ENCODE measurements at places on chromosomes 2 and 18.

DNA sequence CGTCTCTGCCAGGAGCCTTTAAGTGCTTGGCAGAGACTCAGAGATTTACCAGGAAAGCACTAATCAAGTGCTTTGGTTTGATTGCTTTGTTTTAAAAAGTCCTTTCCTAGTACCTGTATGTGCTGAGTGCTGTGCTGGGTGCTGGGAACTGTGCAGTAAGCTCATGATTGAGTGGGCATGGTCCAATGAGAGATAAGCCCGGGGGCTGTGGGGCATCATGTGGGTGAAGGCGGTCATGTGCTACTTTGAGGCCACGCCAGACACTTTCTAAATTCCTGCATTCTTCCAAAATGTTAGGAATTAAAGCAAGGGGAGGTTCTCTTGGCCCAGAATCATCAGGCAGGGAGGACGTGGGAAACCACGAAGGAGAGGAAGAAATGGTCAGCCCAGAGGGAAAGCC lies 109.0 kb downstream of the ACAA2 start:
- DNase-seq: no peak

DNA sequence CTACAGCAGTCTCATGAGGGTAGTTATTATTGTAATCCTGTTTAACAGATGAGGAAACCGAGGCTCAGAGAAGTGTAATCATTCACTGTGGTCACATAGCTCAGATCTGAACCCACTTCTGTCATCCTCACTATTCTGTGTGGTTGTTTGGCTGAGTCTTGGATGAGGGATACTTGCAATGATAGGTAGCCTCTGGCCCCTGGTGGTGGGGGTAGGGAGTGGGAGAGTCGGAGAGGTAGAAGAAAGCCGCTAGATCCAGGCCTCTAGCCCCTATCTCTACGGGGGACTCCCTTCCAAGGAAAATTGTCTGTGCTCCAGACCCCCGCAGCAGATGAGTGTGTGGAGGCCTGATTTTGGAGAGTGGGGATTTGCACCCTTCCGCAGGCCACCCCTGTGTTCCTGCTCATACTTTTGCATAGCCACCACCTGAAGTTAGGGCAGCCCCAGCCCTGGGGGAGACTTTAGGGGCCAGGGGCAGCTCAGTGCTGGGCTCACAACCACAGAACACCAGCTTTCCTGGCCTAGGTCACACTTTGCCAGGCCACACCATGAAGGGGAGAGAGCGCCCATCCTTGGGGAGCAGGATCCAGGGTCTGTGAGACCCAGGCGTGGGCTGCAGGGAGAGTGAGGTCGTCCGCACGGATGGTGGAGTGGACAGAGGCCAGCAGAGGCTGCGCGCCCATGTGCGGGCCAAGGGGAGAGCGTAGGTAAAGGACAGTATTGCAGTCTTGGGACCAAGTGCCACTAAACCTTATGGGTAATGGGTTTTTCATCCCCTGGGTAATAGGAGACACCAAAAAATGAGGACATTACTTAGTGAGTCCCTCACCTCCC lies 148.2 kb downstream of the GLI2 start:
- DNase-seq: no peak

DNA sequence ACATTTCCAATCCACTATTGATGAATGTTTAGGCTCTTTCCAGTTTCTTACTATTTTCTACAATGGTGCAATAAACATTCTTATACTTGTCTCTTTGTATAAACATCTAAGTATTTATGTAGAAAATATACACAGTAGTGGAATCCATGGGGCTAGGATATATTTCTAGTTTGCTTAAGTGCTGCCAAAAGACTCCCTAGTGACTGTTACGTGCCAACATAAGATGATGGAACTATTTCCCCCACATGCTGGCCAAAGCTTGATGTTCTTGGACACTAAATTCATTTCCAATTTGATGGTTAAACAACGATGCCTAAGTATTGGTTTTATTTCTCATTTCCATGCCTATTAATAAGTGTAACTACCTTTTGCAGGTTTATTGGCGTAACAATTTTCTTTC lies 378.4 kb upstream of the HNRNPA3 start:
- DNase-seq: no peak

DNA sequence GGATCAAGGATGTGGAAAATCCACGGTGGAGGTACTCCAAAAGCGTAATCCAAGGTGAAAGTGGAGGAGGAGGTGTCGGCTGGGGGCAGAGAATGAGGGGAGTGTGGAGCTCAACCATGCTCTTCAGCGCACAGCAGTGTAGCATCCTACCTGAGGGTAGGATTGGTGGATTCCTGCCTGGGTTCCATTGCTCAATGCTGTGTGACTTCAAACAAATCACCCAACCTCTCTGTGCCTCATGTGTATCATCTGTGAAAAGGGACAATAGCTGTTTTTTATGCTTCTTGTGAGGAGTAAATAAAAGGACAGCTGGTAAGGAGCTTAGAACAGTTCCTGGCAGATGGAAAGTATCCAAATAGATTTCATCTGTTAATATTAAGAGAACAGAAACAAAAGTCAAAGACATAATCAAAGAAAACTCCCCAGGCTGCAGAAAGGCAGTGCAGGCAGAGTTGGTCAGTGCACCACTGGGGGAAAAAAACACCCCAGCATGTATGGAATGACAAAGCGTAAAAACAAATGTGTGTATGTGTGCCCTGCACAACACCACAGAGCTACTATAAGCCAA lies 130.0 kb upstream of the HDAC4 start:
- no peak for DNase-seq

DNA sequence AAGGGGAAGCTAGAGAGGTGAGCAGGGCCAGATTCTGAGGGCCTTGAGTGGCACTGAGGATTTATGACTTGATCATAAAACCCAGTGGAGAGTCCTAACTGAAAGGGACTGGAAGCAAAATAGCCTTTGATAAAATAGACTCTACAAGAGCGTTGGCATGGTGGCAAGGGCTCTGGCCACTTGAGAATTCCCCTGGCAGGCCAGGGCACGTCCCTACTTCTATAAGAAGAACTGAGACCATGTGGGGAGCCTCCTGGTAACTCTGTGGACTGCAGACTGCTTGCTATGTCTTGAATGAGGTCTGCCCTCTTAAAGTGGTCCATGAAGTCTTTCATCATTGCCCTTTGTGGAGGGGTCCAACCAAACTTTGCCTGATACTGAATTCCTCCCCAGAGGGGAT lies 324.8 kb downstream of the ALK start:
- DNase-seq: no peak

DNA sequence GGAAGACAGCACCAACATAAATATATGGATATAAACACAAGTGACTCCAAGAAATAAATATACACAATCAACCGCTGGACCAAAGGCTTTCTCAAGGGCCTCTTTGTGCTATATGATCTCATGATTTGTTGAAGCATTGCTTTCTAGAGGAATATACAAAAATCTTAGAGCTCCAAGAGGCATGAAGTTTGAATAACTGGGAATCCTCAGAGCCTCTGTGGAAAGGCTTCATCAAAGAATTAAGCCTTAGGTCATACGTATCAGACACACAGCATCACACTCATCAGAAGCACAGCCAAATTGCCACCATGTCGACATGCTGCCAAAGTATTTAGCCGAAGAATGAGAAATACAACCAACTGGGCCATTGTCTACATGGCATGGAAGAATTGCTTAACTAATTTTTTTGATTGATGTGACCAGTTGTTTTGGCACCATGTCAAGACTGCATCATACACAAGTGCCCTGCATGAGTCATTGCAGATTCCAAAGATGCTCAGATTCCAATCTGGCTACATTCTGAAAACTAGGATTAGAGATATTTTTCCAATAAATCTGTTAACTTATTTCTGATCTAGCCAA lies 860.6 kb upstream of the ZEB2 start:
- no peak for DNase-seq

GRCh38 chr2:128513116-128513960 lies 194.7 kb upstream of the HS6ST1 start:
- no peak for DNase-seq

DNA sequence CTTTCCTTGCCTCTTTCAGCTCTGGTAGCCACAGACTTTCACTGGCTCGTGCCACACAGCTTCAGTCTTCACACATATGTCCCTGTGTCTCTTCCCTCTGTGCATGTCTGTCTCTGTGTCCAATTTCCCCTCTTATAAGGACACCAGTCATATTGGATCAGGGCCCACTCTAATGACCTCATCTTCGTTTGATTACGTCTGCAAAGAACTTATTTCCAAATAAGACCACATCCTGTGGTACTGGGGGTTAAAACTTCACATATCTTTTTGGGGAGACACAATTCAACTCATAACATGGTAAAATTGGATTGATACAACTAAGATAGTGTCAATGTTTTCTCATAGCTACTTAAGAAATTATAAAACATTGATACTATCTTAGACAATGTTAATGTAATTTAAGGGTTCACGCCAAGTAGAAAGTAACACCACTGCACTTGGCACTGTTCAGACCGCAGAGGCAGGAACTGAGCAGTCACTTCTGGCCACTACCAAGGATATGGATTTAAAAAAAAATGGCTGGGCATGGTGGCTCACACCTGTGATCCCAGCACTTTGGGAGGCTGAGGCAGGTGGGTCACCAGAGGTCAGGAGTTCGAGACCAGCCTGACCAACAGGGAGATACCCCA lies 119.6 kb upstream of the EPAS1 start:
- DNase-seq: no peak

DNA sequence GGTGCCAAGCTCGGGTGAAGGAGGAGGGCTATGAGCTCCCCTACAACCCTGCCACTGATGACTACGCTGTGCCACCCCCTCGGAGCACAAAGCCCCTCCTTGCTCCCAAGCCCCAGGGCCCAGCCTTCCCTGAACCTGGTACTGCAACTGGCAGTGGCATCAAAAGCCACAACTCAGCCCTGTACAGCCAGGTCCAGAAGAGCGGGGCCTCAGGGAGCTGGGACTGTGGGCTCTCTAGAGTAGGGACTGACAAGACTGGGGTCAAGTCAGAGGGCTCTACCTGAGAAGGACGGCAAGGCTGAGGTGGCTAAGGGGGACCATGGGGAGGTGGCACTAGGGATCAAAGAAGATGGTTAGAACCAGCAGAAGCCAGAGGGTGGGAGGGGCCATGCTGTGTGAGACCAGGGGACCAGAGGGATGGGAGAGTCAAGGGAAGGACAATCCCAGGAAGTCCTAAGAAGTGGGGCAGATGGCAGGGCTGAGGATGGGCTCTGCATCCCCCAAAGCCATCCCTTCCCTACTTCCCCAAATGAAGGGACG lies 2.4 kb downstream of the DOK1 start:
- DNase-seq: no peak

DNA sequence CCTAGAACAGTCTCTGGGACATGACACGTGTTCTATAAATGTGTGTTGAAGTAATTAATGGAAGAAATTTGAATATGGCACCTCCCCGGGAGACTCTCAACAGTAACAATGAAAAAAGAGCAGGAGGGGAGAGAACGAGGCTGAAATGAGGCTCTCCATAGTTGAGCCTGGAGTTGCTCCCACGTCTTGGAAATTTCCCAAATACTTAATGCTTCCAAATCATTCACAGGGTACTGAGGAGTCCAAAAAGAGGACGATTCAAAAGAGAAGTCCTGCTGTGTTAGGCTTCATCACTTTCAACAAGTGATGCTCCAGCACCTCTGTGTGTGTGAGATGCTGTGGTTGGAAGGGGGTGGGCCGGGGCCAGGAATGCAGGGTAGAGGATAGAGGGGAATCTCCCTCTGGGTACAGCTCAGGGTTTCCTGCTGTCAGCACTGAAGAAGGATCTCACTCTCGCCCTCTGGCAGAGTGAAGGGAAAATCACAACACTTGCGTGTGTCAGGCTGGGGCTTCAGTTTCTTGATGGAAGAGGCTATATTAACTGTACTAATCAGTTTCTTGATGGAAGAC lies 18.1 kb upstream of the ZNF407 start:
- no peak for DNase-seq

- DNase-seq: no peak
Observed at GRCh38 chr2:70513738-70514137, 39.9 kb downstream of the TGFA start.

DNA sequence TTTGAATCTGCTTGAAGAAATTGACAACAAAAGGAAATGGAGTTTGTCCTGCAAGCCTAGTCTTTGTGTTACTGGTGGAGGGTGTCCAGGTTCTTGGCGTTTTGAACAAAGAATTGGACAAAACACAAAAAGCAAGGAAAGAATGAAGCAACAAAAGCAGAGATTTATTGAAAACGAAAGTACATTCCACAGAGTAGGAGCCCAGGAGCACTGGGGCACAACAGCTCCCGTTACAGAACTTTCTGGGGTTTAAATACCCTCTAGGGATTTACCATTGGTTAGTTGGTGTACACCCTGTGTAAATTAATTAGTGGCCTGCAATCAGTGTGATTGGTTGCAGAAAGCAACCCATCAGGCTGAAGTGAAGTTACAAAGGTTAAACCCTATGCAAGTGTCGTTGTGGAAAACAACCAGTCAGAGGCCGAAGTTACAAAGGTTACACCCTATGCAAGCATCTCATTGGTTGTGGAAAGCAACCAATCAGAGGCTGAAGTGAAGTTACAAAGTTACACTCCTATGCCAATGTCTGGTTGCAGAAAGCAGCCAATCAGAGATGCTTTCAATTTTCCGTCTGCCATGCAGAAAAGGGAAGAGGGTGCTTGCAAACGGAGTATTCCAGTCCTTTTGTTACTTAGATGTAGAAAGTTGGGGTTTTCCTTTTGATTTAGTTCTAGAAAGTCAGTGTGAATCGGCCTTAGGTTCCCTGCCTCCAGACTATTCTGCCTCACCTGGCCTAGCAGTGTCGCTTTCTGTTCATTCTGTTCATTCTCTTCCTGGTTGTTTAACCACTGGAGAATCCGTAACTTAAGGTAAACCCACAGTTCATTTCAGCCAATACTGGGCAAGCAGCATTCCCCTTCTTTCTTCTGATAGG lies 47.6 kb upstream of the PTH2R start:
- DNase-seq: no peak

- DNase-seq: no peak
Observed at GRCh38 chr2:10504370-10504993, 56.4 kb upstream of the ODC1 start.

DNA sequence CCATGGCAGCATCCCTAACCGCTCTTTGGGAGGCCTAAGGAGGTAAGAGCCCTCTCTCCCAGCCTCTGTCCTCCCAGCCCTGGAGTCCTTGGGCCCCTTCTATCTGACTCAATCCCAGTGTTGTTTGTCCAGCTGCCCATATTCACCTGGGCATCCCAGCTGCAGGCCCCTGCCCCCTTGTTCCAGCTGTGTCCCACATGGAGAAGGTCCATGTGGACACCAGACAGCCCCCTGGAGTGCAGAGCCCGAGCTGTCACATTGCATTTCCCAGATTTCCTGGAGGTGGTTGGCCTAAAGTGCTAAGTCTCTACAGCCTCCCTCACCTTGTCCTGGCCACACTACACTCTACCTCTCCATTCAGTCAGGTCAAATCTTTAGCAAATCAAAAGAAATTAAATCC lies 42.5 kb downstream of the PSD4 start:
- DNase-seq: no peak

DNA sequence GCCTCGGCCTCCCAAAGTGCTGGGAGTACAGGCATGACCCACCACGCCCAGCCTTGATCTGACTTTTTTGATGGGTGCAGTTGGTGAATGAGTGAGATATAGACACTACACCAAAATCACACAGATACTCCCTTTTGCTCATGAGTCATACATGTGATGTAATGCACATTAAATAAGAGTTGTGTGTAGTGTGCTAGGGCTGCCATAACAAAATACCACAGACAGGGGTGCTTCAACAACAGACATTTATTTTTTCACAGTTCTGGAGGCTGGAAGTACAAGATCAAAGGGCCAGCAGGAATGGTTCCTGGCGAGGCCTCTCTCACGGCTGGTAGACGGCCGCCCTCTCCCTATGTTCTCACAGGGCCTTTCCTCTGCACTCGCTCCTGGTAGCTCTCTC lies 46.6 kb downstream of the GBX2 start:
- no peak for DNase-seq
